ENCODE measurements at places on chromosomes 4 and X.
A peak's percentile ranks its signal among the peaks of the same experiment; 100 is the strongest.

GRCh38 chr4:22573641-22574040, 57.8 kb upstream of the ADGRA3 start:
- no peak for DNase-seq

DNA sequence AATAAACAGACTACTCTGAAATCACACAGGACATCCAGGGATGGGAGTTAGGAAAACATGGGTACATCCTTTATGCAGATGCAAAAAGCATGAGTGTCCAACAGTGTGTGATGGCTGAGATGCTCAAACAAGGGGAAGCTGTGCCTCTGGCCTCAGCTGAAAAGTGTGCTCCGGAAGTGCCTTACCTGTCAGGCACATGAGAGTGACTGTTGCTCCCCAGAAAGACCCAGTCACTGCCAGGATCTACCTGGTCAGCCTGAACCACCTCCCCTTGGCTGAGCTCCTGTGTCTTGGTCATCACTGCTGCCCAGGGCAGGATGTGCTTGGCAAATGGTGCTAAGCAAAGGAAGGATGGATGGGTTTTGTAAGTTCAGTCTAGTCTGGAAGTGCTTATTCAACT, 4.0 kb downstream of the PPP2R2C start:
- DNase-seq: no peak

GRCh38 chr4:185911556-185912064, 99.6 kb upstream of the SORBS2 start:
- no peak for DNase-seq

- DNase-seq: no peak
These were observed 22.6 kb downstream of the SLC25A4 start for GRCh38 chr4:185165605-185166063.

DNA sequence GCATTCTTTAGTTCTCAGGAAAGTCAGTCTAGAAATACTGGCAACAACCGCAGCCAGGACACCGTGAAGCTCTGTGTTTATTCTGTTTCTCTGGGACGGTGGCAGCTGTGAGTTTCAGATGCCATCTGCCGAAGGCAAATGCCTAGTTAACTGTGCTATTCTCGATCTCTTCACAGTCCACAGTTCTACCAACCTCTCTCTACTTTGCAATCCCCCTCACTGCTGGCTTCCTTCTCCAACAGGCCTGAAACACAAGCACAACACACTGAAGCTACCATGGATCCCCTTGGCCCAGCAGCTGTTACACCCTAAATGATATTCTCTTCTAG, 118.8 kb downstream of the ZNF827 start:
- no peak for DNase-seq

DNA sequence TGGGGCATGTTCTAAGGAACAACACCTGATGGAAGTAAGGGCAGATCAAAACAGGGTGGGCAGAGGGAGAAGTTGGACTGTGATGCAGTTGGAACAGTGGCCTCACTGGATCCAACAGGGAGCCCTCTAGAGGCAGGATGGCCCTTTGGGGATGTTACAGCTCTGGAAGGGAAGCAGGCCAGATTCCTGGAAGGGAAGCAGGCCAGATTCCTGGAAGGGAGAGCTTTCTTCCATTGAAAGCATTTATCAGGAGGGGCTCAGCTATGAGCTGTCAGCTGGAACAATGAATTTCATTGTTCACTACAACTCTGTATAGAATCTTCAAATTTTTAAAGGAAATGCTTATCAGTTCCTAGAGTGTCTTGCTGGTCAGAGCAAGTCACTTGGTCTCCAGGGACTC, 17.7 kb downstream of the IL15 start:
- peak; percentile 35 for DNase-seq

DNA sequence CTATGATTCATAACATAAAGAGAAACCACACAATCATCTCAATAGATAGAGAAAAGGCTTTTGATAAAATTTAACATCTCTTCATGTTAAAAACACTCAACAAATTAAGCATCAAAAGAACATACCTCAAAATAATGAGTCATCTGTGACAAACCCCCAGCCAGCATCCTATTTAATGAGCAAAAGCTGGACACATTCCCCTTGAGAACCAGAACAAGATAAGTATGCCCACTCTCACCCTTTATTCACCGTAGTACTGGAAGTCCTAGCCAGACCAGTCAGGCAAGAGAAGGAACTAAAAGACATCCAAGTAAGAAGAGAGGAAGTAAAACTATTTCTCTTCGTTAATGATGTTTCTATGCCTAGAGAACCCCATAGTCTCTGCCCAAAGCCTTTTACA, 507.2 kb downstream of the PABPC4L start:
- no peak for DNase-seq

GRCh38 chr4:63361628-63362027, 1047.6 kb downstream of the TECRL start:
- DNase-seq: no peak

- no peak for DNase-seq
These were observed 53.6 kb upstream of the TLR3 start for GRCh38 chr4:186015212-186015817.

DNA sequence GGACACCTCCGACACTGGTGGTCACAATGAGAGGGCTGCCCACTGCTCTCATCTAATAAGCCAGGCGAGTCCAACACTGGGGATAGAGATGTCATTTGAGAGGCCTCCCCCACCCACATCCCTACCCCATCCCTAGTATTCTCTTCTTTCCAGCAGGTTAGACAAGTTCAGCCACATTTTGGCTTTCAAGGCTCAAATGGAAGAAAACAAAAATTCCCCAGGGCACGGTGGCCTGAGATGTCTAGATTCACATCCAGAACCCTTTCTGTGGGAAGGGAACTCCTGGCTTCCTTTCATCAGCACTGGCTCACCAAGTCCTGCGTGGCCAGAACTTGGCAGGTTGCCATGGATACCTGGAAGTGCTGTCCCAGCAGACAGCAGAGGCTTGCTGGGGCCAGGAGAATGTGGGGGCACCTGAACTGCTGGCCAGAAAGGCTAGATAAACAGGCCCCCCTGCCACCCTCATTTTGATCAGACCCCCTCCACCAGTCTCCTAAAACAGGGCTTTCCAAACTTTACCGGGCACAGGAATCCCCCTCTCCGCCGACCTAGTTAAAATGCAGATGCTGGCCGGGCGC, 1.3 kb upstream of the NYX start:
- no peak for DNase-seq

DNA sequence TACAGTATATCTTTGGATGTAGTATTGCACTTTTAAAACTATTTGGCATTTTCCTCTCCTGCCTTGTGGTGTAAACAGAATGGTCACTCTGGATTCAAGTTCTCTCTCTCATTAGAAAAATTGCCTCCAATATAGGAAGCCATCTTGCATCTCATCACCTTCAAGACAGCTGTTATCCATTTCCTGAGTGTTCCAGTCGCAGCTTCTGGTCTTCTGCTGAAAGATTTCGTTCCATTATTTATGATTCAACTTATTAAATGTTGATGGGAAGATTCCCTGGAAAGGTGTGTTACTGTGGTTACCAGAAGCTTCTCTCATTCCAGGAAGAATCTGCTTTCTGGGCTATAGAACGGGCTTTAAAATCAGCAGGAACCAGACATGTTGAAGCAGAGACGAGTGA, 568.3 kb upstream of the SLIT2 start:
- no peak for DNase-seq

DNA sequence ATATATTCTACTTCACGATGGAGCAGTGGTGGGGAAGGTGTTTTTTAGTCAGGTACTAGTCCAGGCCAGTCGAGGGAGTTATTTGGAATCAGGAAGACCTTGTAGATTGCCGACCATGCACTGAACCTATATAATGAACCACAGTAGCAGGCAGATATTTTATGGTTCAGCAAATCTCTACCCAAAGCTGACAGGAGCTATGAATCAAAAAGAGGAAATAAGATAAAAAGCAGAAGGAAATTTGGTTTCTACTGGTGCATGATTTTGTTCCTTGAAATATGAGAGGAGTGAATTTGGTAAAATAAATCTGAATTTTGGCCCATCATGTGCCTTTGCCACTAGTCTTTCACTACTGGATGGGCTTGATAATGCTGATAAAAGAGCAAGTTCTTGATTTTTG, 924.3 kb upstream of the DIAPH2 start:
- DNase-seq: no peak

GRCh38 chrX:39930786-39931528, 166.8 kb downstream of the BCOR start:
- DNase-seq: no peak

DNA sequence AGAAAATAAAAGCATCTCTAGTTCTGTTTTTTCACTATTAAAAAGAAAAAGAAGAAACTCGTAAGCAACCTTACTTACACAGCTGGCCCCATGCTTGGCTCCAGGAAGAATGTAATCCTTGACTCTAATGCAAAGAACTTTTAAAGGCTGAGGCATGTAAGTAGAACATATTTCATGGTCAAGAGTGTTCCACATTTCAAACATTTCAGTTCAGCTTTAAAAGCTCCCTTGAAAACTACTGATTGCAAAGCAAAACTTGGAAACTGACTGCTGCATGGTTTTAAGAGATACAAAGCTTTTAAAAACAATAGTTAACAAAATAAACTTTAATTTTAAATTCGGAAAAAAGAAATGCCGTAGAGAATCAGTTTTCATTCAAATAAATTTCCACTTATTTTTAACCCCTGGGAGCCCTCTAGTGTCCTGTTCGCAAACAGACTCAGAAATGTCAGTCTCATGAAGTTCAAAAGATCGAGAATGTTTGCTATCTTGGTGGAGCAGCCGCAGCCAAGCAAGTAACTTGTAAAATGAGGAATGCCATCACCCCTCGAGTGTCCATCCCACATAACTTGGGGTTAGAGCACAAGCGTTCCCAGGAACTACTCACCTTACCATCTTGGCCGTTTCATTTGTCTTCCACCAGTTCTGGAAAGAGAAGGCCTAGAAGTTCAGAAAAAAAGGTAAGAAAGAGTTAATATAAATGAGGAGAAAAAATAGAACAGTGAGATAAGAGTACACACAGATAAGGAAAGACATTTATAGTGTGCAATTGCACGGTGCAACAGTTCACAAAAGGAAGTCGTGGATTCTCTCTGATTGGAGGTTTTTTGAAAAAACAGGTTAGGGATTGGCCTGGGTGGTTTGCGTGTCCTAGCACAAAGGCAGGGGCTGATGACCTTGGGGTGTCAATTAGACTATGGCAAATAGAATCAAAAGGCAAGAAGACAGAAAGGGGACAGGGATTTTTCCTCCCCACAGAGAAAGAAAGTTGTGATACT, at the start of gene GASK1B:
TSS of gene GASK1B (minus strand) at position 765 of the 998 bp plus-strand sequence. CDS start 1,650 bp downstream, outside the sequence.
- DNase-seq: peak; percentile 11

DNA sequence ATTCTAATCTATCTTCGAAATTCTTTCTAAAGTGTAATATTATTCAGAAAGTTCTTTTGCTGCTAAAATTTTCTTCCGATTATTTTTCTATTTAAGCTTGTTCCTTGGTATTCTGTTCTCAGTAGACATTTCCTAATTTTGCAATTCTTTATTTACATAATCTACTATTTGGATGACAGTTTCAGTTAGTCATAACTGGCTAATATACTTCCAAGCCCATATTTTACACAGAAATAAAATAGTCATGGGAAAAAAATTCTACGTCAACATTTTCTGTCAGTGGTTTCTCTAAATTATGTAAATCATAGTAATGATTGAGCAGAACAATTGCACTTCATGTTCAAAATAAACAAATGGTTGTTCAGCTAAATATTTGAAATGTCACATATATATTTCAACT, 178.0 kb upstream of the ANKRD50 start:
- no peak for DNase-seq

- DNase-seq: no peak
These were observed 75.8 kb upstream of the PCDH18 start for GRCh38 chr4:137608085-137608484.

DNA sequence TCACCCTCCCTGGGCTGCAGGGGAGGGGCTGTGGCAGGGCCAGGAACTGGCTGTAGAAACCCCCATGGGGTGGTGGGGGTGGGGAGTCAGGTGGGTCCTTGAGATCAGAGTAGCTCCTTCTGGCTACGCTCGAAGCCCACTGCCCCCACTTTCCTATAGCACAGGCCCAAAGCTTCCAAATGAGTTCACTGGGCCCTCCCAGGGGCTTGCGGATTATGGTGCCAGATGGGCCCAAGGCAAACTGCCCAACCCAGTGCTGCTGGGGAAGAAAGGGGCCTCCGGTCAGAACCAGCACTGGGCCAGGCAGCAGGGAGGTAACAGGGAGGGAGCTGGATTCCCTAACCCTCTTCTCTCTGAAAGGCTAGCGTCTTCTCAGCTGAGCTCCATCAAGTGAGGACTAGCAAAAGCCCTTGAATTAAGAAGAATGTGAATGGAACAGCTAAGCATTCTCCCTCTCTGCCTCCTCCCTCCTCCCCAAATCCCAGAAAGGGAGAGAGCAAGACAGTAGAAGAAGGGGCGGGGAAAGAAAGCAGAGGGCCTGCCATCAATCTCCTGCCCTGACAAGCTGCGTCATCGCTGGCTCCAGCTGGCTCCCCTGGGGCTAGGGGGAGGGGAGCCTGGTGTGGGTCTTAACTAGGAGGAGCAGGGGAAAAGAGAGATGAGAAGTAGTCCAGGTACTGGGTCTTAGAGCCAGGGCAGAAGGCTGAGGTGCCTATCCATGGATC, 34.7 kb downstream of the FRMPD3 start:
- no peak for DNase-seq

- no peak for DNase-seq
These were observed 149.2 kb downstream of the STK32B start for GRCh38 chr4:5200513-5200912.

- DNase-seq: no peak
These were observed 19.5 kb downstream of the RELL1 start for GRCh38 chr4:37666625-37667071.

DNA sequence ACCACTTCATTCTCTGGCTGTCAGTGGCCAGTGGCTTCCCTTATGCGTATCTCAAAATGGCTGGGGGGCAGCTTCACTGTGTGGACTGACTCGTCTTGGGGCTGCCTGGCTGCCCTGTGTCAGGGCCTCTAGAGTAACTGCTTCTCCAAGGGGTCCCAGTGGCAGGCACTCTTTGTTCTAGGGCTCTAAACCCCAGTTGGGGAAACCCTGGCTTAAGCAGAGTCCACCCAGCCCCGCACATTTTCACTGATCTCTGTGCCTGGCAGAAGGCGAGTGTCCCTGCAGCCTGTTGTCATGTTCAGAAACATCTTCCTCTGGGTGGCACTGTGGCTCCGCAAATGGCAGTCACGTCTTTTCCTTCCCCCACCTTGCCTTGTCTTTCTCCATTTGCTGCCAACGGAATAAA, 59.7 kb downstream of the NBDY start:
- DNase-seq: no peak

GRCh38 chr4:123468479-123469031, 72.0 kb downstream of the SPRY1 start:
- DNase-seq: no peak

Data from iPS DF 6.9 (cell line).